GM03348 (cell line): ENCODE measurements at places on chromosomes 4 and X.

GRCh38 chr4:136922066-136922465 is 610.2 kb downstream of the PCDH18 start:
- DNase-seq = no peak

GRCh38 chrX:5756616-5757015 is 472.1 kb downstream of the NLGN4X start:
- no peak for DNase-seq

- DNase-seq = no peak
Measured at GRCh38 chrX:21705225-21705624, 47.1 kb upstream of the KLHL34 start.

GRCh38 chr4:24885342-24885741 is 27.5 kb downstream of the CCDC149 start:
- no peak for DNase-seq

DNA sequence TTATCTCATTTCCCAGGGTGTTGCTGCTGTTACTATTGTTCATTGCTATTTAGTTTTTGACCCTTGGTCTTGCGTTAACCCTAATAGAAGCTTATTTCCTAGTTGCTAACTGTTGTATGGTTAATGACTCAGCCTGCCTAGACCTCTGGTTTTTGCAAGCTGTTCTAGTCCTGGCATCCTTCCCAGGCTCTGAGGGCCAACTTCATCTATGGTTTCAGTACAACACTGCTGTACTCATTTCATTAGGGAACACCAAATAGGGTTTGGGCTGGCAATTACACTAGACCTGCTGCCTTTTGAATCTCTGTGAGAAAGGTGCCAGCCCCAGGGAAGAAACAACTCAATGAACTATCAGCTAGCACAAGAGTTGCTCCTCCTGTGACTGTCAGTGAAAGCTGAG is 59.6 kb downstream of the DCX start:
- no peak for DNase-seq

GRCh38 chr4:113773014-113773413 is 11.5 kb upstream of the CAMK2D start:
- no peak for DNase-seq

DNA sequence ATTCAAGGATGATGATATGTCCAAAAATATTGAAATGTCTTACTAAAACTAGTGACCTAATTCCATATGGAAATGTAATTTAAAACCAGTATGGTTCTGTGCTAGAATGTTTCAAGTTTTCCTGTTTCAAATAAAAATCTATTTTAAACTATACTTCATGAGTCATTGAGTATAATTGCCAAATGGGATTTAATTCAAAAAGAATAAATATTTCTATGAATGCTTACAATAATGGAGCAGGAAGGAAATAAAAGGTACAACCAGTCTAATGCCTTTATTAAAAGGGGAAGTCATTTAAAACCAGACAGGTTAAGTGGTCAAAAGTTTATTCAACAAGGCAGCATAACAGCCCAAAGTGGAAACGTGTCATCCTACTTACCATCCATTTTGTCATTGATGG is 2347.1 kb downstream of the PCDH7 start:
- no peak for DNase-seq

GRCh38 chr4:40874901-40875300 is 125.1 kb downstream of the NSUN7 start:
- no peak for DNase-seq

DNA sequence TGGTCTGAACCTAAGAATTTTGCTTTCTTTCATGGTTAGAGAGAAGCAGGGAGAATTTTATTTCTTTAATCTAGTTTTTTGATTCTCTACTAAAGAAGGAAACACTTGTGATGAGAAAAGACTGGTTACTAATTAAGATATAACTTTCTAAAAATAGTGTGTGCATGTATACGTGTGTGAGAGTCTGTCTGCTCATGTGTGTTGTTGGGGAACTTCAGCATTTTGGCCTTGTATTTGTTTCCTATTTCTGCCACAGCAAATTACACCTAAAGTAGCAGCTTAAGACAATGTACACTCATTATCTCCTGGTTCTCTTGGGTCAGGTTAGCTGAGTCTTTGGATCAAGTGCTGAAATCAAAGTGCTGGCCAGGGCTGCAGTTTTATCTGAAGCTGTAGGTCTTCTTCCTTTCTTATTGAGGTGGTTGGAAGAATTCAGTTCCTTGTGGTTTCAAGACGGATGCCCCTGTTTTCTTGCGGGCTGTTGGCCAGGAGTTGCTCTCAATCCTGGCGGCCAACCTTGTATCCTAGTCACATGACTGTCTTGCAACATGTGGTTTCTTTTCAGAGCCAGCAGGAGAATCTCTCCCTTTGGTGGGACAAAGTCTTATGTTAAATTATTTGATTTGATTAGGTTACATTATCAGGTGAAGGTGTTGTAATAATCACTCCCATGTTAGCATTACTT is 188.4 kb upstream of the CLNK start:
- DNase-seq = no peak

DNA sequence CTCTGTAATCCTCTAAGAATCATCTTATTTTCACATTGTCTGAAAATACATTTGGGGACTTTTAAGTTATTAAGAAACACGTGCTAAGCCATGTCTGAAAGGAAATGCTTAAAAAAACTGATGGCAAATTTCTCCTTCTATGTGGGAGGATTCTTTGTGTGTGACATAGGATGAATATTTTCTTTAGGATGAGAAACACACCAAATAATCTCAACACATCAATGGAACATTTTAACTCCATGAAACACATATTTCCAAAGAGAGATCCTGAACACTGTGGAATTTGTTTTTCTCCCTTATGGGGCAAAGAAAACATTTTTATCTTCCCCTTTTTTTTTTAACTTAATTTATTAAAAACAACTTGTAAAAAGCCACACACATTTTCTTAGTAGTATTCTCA is 153.8 kb upstream of the ANKRD50 start:
- DNase-seq = no peak

- no peak for DNase-seq
Measured at GRCh38 chr4:2686379-2687265, 69.5 kb downstream of the TNIP2 start.

DNA sequence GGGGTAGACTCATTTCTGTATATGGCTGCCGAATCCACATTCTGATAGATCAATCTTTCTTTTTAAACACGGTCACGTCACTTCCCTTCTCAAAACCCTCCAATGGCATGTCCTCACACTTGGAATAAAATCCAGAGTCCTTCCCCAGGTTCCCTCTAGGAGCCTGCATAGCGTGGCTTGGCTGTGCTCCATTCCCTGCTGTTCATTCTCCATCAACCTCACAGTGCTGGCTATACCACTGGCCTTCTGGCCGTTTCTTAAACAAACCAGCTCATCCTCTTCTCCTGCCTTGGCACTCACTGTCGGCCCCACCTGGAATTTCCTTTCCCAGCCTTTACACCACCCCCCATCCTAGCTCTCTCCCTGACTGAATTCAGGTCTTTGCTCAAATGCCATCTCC is 77.1 kb downstream of the RBM47 start:
- DNase-seq = no peak

DNA sequence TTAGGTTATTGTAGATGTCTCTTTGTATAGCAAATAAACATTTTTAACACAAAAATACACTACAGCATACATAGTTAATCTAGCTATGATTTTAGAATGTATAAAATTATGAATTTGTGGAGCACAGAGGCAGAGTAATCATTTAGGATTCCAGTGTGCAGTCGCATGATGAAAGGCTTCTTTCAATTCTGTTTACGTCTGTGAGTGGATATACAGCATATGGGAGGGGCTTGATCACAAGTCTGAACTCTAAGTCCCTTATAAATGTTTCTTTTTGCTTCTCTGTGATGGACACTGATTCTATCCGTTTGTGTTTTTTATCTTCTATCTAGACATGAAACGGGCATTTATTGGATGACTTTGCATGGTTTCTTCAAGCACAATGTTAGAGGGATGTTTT is 1239.6 kb upstream of the AGA start:
- no peak for DNase-seq

GRCh38 chrX:16771483-16772398 is 14.5 kb upstream of the TXLNG start:
- no peak for DNase-seq

DNA sequence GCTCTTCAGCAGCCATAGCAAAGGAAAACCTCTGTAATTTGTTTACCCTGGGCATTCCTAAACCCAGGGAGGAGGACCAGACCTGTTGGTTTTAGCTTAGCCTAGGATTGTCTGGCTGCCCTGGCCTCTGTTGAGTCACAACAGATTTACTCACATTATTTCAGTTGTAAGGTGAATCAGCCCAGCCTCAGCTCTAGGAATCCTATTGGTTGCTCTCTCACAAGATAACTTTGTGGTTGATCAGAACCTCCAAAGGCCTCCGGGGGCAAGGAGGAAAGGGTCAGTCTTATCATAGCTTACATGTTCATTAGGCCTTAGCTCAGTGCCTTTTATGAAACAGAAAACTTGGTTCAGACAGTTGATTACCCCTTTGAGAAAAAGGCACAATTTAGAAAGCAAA is 41.0 kb downstream of the PDK3 start:
- DNase-seq = peak; percentile 5

DNA sequence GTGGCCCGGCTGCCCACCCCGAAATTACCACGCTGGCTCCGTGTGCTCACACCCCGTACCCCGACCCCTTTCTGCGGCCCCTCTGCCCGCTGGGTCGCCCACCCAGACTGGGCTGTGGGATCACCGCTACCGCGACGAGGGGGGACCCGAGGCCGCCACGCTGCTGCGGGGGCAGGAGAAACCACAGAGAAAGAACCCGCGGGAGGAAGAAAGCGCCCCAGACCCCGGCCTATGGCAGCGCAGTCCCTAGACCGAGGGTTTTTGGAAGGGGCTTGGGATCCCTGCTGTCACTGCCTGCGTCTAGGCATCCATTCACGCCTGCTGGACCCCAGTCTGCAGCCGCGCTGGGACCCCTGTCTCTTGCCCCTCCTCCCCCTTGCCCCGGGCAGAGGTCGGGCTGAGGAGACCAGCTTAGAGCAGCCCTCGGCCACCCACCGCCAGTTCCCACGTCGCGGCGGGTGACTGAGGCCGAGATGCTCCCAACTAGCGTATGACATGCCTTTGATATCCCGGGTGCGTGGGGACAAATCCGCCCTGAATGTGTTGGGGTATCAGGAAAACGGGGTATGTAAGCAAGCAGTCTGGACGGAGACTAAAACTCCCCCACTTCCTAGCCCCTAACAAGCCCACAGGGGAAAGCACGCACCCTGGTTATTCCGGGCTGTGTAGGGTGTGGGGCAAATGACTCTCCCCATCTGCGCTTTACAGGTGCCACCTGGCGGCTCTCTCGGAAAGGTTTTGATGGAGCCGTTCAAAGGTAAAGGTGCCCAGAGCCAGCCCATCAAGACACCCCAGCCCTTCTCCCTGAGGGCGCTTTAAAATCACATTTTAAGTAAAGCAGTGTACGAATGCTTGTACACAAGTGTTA is 862 bp upstream of the INPP4B start:
- DNase-seq = peak; percentile 6

GRCh38 chrX:69154051-69154450 is 11.2 kb downstream of the PJA1 start:
- DNase-seq = no peak

DNA sequence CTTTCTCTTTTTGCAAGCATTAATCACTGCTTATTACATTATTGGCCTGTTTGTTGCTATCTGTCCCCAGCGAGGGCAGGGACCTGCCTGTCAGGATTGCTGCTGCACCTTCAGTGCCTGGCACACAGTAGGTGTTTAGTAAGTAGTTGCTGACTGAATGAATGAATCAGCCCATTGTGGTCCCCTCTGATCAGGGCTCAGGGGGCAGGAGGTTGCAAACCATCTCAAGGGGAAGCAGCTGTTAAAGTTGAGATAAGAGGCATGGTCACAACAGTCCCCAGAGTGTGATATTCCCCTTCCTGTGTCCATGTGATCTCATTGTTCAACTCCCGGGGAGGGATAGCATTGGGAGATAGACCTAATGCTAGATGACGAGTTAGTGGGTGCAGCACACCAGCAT is 85.4 kb downstream of the WFS1 start:
- no peak for DNase-seq

DNA sequence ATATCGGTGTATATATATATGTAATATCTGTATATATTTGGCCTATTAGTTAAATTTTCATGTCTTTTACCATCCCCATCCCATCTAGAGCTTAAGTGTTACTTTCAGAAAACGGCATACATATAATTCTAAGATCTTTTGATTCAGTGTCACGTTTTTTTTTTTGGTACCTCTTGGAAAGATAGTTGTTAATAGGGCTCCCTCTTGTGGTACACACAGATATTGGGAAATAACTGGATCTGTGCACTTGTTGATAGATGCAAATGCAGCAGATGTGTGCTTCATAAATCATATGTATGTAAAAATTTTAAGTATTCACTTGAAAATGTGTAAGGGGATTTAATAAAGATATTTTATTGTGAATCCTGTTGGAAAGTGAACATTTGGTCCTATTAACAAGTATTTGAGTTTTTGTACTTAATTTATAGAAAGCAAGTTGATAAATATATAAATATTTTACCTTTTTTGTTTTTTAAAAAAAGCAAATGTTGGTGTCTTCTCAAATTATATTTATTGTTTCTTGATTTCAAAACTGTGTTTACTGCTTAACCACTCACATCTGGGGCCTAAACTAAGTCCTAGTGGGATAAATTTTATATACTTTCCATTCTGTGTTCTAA is 74.7 kb downstream of the PAQR3 start:
- DNase-seq = peak; percentile 54

DNA sequence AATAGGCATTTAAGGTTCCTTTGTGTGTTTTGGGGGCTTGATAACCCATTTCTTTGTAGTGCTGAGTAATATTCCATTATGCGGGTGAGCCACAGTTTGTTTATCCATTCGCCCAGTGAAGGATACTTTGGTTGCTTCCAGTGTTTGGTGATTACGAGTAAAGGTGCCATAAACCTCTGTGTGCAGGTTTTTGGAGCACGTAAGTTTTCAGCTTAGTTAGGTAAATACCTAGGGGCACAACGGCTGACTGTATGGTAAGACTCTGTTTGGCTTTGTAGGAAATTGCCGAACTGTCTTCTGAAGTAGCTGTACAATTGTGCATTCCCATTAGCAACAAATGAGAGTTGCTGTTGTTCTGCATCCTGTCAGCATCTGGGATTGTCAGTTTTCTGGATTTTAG is 3.8 kb upstream of the TBL1X start:
- DNase-seq = no peak

DNA sequence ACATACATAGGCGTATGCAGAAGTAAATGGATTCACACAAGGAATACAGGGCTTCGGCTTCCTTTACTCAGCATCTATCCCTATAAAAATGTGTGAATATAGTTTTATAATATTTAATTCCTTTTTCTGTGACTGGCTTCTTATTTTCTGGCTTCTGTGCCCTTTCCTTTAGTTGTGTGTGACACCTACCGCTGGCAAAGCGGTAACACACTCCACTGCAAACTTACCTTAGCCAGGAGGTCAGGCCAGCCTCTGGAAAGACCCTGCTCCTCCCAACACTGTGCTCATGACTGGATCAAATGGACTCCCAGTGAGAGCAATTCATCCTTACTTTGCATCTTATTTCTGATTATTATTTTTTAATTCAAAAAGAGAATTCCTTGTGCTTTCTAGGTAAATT is 244.2 kb downstream of the ANK2 start:
- DNase-seq = no peak

- DNase-seq = peak; percentile 9
Measured at GRCh38 chr4:74397748-74398426, 32.9 kb downstream of the EREG start.
